ENCODE measurements at places on chromosomes 5 and 9.
A peak's percentile ranks its signal among the peaks of the same experiment; 100 is the strongest.

DNA sequence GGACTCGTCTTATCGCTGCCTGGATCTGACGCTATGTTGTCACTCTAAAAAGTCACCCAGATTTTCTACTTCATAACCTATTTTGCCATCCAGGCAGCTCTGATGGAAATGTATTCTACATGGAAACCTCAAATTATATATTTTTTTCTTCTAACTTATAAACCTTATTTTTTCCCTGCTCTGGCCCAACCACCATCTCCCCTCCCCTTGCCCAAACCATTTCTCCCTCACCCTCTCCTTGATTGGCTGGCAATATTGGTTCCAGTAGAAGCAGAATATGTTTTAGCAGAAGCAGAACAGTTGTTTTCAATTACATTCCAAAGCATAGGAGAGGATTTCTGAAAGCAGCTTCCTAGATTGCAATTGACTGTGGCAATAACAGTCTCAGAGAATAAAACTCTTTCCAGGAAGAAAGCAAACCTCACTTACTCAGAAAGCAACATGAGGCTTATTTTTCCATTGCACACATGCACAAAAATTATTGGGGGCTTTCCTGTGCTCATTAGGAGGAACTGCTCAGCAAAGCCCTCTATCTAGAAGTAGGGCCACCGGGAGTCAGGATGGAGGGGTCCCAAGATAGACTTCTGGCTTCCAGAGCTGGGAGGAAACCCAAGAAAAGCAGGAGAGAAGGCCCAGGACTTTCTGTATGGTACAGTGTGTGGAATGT is 191.8 kb downstream of the ESM1 start:
- DNase-seq: no peak

GRCh38 chr5:6194261-6194875 is 184.0 kb downstream of the MED10 start:
- no peak for DNase-seq

GRCh38 chr9:106218854-106219253 is 524.5 kb downstream of the TMEM38B start:
- DNase-seq: no peak

DNA sequence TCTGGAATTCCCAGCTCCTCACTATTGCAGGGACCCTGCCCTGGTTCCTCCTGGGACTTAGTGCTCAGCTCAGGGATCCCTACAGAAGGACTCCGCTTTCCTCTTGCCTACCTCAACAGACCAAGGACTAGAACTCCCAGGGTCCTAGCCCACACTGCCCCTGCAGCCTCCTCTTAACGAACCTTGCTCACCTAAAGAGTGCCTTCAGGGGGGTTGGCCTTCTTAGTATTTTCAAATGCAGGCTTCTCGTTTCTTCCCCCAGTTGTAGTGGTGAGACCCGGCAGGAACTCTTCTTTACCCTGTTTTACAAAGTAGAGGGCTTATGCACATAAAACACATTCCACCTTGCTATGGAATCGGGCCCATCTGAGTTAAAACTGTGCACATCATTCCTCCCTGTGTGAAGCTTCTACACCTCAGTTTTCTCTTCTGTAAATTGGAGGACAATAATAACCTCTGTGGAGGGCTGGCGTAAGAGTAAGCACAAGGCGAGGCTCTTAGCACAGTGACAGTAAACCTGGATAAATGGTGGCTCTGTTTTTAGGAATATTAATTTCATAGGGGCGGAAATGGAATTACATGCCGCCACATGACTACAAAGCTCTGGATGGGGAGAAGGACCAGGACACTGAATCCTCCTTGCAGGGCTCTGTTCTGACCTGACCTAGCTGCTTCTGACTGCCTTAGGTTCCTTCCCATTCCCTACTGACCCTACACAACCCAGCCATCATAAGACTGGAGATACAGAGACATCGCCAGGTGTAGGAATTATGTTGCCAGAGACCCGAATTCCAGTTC is 3.8 kb upstream of the HAND1 start:
- DNase-seq: no peak

GRCh38 chr5:41822036-41822435 is 48.2 kb downstream of the OXCT1 start:
- no peak for DNase-seq

GRCh38 chr9:129841071-129841470 is 5.8 kb downstream of the USP20 start:
- no peak for DNase-seq

DNA sequence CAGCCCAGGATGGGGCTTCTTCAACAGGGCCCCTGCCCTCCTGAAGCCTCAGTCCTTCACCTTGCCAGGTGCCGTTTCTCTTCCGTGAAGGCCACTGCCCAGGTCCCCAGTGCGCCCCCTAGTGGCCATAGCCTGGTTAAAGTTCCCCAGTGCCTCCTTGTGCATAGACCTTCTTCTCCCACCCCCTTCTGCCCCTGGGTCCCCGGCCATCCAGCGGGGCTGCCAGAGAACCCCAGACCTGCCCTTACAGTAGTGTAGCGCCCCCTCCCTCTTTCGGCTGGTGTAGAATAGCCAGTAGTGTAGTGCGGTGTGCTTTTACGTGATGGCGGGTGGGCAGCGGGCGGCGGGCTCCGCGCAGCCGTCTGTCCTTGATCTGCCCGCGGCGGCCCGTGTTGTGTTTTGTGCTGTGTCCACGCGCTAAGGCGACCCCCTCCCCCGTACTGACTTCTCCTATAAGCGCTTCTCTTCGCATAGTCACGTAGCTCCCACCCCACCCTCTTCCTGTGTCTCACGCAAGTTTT is 23.6 kb downstream of the PCDHGC5 start:
- peak; percentile 77 for DNase-seq

GRCh38 chr5:59446356-59446755 is 447.2 kb downstream of the PDE4D start:
- no peak for DNase-seq

DNA sequence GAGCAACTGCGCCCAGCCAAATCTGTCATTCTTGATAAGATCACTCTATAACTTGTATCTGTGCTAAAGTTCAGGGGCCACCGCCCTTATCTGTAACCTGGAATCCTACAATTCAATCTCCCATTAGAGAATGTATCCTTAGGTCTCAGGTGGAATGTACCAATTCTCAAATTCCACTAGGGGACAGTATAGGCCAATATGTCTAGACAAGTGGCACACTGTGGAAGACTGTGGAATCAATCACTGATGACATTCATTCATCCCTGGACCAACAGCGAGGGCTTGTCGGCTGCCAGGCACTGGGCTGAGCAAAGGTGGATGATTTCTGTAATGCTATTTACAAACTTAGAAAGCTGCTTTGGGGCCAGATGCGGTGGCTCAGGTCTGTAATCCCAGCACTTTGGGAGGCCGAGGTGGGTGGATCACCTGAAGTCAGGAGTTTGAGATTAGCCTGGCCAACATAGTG is 28.7 kb upstream of the MEGF9 start:
- DNase-seq: no peak

- DNase-seq: no peak
These were observed 69.7 kb downstream of the FOCAD start for GRCh38 chr9:20753761-20754160.

DNA sequence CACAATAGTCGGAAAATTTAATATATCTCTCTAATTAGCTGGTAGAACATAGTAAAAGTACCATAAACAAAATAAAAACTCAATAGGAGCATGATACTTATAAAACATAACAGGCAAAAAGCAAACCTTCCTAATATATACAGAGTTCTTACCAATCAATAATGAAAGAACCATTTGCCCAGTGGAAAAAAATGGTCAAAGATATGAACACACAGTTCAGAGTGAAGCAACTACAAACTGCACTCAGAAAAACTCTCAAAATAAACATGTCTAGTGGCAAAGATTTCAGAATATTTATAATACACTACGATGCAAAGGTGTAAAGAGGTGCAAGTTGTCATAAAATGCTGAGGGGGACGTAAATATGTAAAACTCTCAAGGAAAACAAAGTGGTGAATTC is 576.2 kb upstream of the CTNND2 start:
- no peak for DNase-seq

- no peak for DNase-seq
These were observed 21.4 kb upstream of the HAVCR1 start for GRCh38 chr5:157080286-157080685.

GRCh38 chr9:95150903-95151302 is 166.6 kb downstream of the FANCC start:
- DNase-seq: no peak

DNA sequence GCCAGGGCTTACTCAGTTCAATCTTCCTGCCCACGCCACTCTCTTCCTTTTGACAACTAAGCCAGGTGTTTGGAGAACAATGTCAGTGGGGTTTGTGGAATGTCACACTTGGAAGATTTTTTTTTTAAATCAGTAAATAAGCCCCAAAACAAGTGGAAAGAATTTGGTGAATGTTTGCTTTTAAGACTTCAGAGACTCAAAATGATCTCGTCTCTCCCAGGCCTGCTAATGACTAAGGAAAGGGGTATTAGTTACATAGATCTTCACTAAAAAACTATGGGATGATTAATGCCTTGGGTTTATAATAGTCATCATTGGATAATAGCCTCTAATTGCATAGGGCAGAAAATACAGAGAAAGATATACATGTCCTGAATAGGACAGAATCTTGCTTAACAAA is 166.4 kb downstream of the DMRT2 start:
- DNase-seq: no peak

GRCh38 chr5:116998024-116998423 is 423.4 kb upstream of the SEMA6A start:
- DNase-seq: no peak

GRCh38 chr9:120755044-120755443 is 38.2 kb downstream of the FBXW2 start:
- DNase-seq: no peak

GRCh38 chr5:135154961-135155360 is 120.9 kb upstream of the PITX1 start:
- no peak for DNase-seq

GRCh38 chr5:171790408-171790807 is 4.8 kb downstream of the SMIM23 start:
- DNase-seq: no peak

DNA sequence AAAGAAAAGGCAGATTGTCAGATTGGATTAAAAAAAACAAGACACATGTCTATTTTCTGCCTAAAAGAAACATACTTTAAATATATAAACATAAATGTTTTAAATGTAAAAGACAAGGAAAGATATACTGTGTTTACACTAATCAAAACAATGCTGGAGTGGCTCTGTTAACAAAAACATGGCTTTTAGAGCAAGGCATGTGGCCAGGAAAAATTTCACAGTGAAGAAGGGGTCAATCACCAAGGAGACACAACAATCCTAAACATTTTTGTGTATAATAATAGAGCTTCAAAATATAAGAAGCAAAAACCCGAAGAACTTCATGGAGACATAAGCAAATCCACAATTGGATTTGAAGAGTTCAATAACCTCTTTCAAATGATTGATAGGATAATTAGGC is 18.5 kb upstream of the GADD45G start:
- no peak for DNase-seq

DNA sequence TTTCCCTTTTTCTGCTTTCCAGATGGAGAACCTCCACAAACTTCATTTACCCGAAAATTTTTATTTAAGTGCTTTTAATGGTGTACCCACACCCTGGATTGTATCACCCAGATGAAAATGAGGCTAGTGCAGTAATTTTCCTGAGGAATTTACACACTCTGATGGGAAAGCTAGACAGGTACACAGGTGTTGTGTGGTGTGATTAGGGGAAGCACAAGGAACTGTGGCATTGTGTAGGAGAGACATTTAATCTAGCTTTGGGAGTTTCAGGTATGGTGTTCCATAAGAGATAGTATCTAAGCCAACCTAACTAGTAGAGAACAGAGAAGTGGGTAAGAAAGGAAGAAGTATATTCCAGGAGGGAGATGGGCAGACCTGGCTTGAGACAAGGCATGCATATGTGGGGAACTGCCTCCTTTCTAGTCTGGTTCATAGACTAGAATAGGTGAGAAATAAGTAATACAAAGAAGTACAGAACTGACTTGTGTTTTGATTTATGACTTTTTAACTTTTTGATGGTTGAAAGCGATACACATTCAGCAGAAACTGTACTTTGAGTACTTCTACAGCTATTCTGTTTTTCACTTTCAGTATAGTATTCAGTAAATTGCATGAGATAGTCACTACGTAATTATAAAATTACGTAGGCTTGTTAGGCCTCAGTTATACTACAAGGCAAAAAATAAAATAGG is 22.9 kb upstream of the ROPN1L start:
- DNase-seq: no peak

DNA sequence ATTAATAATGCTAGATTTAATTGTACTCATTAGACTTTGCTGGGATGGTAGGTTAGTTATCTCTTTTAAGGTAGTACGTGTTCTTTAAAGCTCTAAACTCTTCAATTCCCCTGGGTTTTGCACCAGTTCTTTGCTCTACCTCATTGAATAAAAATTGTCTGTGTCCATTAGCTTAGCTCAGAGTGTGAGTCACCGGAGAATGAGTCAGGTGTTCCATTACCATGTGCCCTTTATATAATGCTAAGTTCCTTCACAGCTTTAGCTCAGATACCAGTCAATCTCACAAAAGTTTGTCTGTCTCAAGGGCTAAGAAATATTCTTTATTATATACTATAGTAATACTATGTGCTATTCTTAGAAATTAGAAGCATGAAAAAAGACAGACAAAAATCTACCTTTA is 339.4 kb downstream of the PRELID2 start:
- no peak for DNase-seq

GRCh38 chr5:3856036-3856435 is 260.4 kb downstream of the IRX1 start:
- DNase-seq: no peak

- no peak for DNase-seq
These were observed 436.0 kb downstream of the ZNF608 start for GRCh38 chr5:124310453-124310852.

DNA sequence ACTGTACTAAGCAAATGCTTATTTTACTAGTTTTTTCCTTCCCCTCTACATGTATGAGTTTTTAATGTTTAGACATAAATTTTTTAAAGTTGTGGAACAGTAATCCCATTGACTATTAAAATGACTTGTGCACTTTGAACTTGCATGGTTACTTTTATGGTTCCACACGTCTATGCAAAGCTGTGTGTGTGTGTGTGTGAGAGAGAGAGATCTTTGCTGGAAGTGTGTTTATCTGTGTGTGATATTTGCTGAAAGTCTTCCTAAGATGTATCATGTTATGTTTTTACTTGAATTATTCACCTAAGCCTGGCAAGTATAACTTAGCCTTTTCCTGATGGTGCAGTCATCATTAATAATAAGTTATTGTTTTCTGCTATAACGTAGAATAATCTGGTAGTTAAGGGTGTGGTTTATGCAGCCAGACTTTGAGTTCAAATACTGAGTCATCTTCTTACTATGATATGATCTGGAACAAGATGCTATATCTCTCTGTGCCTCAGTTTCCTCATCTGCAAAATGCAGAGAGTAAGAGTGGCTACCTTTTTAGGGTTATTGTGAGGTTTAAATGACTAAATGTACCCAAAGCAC is 138.6 kb downstream of the SMARCA2 start:
- DNase-seq: no peak

DNA sequence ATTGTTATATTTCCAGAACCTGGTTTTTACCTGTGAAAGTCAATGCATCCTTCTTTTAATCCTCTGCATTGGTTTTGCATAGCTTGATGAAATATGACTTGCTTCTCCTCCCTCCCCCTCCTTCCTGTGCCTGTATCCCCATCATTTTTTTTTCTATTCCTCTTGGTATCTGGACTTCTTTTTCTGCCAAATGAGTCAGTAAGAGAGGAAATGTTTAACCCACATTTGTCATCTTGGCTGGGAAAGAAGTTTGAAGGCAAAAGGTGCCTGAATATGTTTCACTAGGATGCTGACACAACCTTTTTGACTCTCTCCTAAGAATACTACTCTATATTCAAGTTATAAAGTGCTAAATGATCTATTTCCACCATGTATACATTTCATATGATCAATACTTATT is 35.5 kb upstream of the CDKN2B start:
- no peak for DNase-seq
